Activated naive CD8-positive, alpha-beta T cell treated with anti-CD3 and anti-CD28 coated beads, Interleukin-2, amount 50 U/mL, for 24 hours (primary cell): ENCODE measurements at places on chromosomes 5 and 9.
A peak's percentile ranks its signal among the peaks of the same experiment; 100 is the strongest.

DNA sequence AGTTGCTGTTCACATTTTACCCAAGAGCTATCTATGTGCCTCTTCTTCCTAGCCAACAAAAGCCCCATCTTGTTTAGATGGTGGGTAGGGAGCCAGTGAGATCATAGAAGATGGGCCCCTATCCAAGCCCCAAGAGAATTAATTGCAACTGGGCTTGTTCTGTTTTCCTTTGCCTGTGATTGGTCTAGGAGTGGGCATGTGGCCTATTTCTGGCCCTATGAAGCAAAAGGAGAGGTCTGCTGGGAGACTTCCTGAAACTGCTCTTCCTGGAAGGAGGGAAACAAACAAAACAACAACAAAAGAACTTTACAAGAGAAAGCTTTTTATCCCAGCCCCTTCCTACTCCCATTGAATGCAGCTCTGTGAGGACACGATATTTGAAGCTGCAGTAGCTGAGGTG, 32.5 kb upstream of the ALDOB start:
- no peak overlapping the region for H3K4me3 ChIP-seq
- DNase-seq, result no peak
- H3K4me1 ChIP-seq, result peaks cover 3% of the 10 kb centered on the region
- H3K36me3 ChIP-seq, result no peaks in the 10 kb centered on the region

- H3K27ac ChIP-seq, result no peak overlapping the region
- no peaks in the 10 kb centered on the region for H3K4me1 ChIP-seq
- peaks cover 7% of the 10 kb centered on the region for H3K36me3 ChIP-seq
- no peak overlapping the region for H3K4me3 ChIP-seq
Observed at GRCh38 chr9:114025196-114025753, 52.8 kb downstream of the AMBP start.

GRCh38 chr5:9841516-9842170, 211.5 kb upstream of the TAS2R1 start:
- H3K4me1 ChIP-seq, result no peaks in the 10 kb centered on the region
- no peak overlapping the region for H3K27ac ChIP-seq
- H3K27me3 ChIP-seq, result no peaks in the 10 kb centered on the region
- H3K4me3 ChIP-seq, result no peak overlapping the region

DNA sequence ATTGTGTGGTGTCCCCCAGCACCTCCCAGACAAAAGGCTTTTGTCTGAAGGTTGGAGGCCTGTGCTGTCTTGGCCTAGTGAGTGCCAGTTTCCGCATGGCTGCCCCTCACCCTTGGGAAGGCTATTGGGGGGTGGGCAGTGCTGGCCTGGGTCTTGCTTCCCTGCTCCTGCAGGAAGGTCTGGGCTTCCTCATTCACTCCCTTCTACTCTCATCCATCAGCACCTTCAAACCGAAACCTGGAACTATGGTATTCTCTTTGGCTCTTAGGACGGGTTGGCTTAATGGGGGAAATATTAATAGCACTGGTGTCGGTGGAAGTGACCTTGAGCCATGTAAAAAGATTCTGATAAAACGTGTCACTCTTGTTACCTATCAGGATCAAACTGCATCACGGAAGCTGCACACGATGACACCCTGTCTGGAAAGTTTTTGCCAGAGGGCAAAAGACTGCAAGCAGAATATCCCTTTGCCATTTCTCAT, 34.0 kb upstream of the GLRX start:
- no peaks in the 10 kb centered on the region for H3K27me3 ChIP-seq
- no peak overlapping the region for H3K27ac ChIP-seq
- DNase-seq, result no peak
- H3K36me3 ChIP-seq, result no peaks in the 10 kb centered on the region
- H3K4me3 ChIP-seq, result no peak overlapping the region

- peaks cover 17% of the 10 kb centered on the region for H3K4me1 ChIP-seq
- H3K27me3 ChIP-seq, result no peaks in the 10 kb centered on the region
Observed at GRCh38 chr9:99035313-99035712, 69.6 kb upstream of the TGFBR1 start.

DNA sequence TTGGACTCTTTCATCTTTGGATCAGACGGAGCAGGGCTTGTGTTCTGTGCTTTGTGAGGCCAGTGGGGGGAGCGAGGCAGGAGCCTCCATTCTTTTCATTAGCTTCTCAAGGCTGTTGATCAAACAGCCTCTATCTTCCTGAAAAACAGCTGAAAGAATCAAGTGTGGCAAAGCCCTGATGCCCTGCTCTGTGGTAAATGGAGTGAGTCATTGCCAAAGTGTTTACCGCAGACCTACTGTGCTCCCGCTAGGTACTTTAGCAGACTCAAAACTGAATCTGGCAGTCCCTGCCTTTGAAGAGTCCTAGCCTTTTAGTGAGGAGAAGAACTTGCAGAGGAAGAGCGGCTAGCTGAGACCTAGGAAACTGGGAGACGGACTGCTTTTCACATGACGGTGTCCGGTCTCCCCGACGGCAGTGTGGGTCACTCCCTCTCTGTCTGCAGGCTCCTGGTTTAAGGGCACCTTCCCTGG, 3.3 kb downstream of the ANKRD33B start:
- H3K4me1 ChIP-seq, result peaks cover 26% of the 10 kb centered on the region
- H3K4me3 ChIP-seq, result peak overlapping the region; percentile 90
- H3K36me3 ChIP-seq, result peaks cover 4% of the 10 kb centered on the region
- peaks cover 5% of the 10 kb centered on the region for H3K27me3 ChIP-seq
- DNase-seq, result no peak

DNA sequence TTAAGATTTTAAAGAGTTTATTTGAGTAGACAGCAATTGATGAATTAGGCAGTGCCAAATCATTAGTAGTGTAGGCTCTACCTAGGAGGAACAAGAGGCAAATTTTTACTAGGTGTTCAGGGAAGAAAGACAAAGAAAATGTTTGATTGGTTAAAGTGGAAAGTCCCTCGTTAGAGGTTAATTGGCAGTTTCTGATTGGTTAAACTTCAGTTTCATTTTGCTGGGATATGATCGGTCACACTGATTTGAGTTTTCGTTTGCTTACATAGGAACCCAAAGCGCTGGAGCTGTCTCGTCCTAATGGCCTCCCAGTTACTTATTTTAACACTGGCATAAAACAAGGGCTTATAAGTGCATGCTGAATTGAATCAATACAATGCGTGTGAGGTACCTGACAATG, 15.1 kb downstream of the DMAC1 start:
- no peaks in the 10 kb centered on the region for H3K36me3 ChIP-seq
- H3K27me3 ChIP-seq, result no peaks in the 10 kb centered on the region
- no peak overlapping the region for H3K27ac ChIP-seq

DNA sequence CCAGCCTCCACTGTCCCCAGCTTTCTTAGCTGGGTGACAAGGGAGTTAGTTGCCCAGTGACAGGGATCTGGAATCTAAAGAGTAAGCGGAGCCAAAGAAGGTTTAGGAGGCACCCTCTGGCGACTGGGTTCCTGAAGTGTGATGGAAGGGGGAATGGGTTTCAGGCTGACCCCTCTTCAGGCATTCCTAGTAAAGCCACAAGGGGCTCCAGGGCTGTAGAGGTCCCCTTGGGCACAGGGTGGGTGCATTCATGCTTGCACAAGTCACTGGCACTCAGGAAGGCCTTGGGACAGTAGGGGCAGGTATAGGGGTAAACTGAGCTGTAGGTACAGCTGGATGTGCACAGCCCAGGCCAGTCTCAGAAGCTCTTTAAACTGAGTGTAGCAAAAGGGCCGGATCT, 74.2 kb downstream of the CPLANE1 start:
- H3K4me3 ChIP-seq, result no peak overlapping the region
- no peaks in the 10 kb centered on the region for H3K27me3 ChIP-seq
- H3K36me3 ChIP-seq, result peaks cover 20% of the 10 kb centered on the region
- no peak for DNase-seq

- no peaks in the 10 kb centered on the region for H3K4me1 ChIP-seq
- no peak overlapping the region for H3K4me3 ChIP-seq
- H3K27ac ChIP-seq, result no peak overlapping the region
- H3K36me3 ChIP-seq, result no peaks in the 10 kb centered on the region
- H3K27me3 ChIP-seq, result no peaks in the 10 kb centered on the region
Observed at GRCh38 chr5:124888050-124888506, 141.6 kb upstream of the ZNF608 start.

GRCh38 chr5:29550523-29550922, 1643.0 kb upstream of the CDH6 start:
- no peak overlapping the region for H3K27ac ChIP-seq
- no peaks in the 10 kb centered on the region for H3K27me3 ChIP-seq
- H3K4me3 ChIP-seq, result no peak overlapping the region
- H3K4me1 ChIP-seq, result no peaks in the 10 kb centered on the region

DNA sequence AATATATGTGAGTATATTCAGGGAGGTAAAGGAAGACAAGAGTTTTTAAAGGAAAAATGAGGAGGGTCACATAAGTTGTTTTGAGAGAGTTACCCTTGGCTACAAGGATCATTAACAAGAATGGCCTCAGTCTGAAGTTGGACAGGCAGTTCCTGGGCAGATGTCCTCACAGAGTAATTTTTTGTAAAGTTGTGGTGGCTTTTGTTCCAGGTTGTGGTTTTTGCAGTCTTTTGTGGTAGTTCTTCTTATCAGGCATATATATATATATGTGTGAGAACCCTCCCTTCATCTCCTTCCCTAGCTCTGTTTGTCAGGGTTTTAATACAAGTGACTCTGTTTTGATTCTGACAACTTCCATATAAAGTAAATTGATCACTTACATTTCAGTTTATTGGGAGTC, 60.0 kb downstream of the CSNK1G3 start:
- peaks cover 25% of the 10 kb centered on the region for H3K36me3 ChIP-seq
- peaks cover 24% of the 10 kb centered on the region for H3K4me1 ChIP-seq
- no peak overlapping the region for H3K4me3 ChIP-seq
- DNase-seq, result no peak
- no peak overlapping the region for H3K27ac ChIP-seq
- no peaks in the 10 kb centered on the region for H3K27me3 ChIP-seq

GRCh38 chr5:6410421-6410820, 32.1 kb upstream of the MED10 start:
- H3K27me3 ChIP-seq, result peaks cover 4% of the 10 kb centered on the region
- peaks cover 6% of the 10 kb centered on the region for H3K4me1 ChIP-seq
- no peak for DNase-seq

DNA sequence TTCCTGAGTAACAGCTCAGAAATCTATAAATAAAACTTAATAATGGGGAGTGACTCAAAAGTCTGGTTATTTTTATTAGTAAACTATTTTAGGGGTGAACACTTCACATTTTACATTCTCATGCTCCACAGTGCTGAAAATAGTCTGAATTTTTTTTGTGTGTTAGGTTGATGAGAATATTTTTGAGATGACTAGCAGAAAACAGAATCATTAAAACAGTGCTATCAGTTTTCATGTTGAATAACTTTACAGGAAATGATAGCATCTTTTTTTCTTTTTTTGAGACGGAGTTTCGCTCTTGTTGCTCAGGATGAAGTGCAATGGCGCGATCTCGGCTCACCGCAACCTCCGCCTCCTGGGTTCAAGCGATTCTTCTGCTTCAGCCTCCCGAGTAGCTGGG, 60.3 kb downstream of the TMC1 start:
- H3K4me1 ChIP-seq, result peaks cover 35% of the 10 kb centered on the region
- no peaks in the 10 kb centered on the region for H3K27me3 ChIP-seq
- no peak overlapping the region for H3K4me3 ChIP-seq
- no peak overlapping the region for H3K27ac ChIP-seq

DNA sequence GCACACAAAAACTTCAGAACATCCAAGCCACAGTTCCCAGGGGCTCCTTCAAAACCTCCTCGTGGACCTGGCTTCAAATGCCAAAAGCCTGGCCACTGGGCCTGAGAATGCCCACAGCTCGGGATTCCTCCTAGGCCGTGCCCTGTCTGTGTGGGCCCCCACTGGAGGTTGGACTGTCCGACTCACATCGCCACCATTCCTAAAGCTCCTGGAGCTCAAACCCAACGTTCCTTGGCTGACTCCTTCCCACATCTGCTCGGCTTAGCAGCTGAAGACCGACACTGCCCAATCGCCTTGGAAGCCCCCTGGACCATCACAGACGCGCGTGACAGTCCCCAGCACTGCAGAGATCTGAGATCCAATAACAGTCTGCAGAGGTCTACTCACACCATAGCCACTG, 7.7 kb downstream of the SIT1 start:
- H3K4me1 ChIP-seq, result peaks cover 69% of the 10 kb centered on the region
- H3K4me3 ChIP-seq, result no peak overlapping the region
- no peak overlapping the region for H3K27ac ChIP-seq
- no peak for DNase-seq
- peaks cover 26% of the 10 kb centered on the region for H3K36me3 ChIP-seq
- H3K27me3 ChIP-seq, result no peaks in the 10 kb centered on the region

DNA sequence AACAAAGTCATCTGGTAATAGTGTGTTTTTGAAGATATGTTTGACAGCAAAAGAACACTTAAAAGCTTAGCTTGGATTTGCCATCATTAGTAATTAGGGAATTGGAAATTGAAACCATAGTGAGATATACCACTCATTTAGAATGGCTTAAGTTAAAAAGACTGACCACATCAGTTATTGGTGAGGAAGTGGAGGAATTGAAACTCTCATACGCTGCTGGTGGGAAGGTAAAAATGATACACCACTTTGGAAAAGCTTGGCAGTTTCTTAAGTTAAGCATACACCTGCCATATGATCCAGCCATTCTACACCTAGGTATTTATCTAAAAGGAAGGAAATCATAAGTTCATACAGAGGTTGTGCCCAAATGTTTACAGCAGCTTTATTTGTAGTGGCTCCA, 213.2 kb downstream of the TRIO start:
- H3K4me1 ChIP-seq, result no peaks in the 10 kb centered on the region
- DNase-seq, result no peak
- H3K4me3 ChIP-seq, result no peak overlapping the region
- H3K27ac ChIP-seq, result no peak overlapping the region

- H3K27ac ChIP-seq, result no peak overlapping the region
- H3K4me1 ChIP-seq, result peaks cover 39% of the 10 kb centered on the region
- DNase-seq, result no peak
- peaks cover 7% of the 10 kb centered on the region for H3K36me3 ChIP-seq
Observed at GRCh38 chr9:75992482-75993206, 102.2 kb downstream of the PCSK5 start.

DNA sequence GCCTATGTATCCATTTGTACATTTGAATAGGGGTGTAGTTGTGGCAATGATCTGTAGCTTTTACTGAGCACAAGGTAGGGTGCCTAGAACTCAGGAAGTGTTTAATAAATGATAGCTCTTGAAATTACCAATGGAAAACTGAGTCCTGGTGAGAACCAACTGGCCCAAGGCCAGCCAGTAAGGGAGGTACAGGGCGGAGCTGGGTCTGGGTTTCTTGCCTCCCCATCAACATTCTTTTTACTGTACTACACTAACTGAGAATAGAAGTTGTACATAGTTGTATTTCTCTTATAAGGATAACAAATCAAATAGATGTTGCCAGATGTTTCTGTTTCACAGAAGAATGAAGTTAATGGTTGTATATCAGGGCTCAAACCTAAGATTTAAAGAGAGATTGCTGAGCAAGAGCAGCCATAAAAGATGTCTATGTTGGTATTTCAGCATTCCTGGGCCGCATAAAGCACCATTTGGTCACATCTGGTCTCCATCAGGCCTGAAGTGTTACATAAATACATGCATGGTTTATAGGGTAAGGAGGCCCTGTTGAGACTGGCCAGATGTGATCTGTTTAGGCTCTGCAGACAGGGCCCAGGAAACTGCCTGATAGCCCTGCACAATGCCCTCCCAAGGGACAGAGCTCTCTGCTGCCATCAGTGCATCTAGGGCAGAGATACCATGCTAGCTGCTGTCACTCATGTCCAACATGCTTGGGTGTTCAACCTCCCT, 210.5 kb downstream of the NXNL2 start:
- H3K36me3 ChIP-seq, result no peaks in the 10 kb centered on the region
- no peak for DNase-seq
- no peak overlapping the region for H3K27ac ChIP-seq
- H3K4me1 ChIP-seq, result no peaks in the 10 kb centered on the region
- H3K4me3 ChIP-seq, result no peak overlapping the region

- no peaks in the 10 kb centered on the region for H3K4me1 ChIP-seq
- H3K27ac ChIP-seq, result no peak overlapping the region
- DNase-seq, result no peak
- no peaks in the 10 kb centered on the region for H3K36me3 ChIP-seq
- peaks cover 7% of the 10 kb centered on the region for H3K27me3 ChIP-seq
- H3K4me3 ChIP-seq, result no peak overlapping the region
Observed at GRCh38 chr5:90640484-90641059, 82.0 kb downstream of the ADGRV1 start.
